NB4 (cell line): ENCODE measurements at places on chromosomes 12 and 14.

- DNase-seq: peak; percentile 6
Measured at GRCh38 chr14:61355892-61356325, 34.5 kb downstream of the PRKCH start.

DNA sequence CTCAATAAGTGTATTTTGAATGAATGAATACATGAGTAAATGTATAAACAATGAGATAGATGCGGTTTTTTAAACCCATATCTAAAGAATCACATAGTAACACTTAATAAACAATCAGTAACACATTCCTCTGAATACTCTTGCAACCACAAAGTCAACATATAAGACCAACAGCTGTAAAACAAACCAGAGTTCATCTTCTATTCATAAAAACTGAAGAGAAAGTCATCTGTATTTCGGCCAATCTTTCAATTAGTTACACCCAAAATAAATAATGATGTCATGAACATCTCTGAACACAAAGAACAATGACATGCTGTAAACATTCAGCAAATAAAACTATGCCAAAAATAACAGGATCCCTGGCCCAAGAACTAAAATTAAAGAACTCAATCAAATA is 47.2 kb downstream of the ARMH4 start:
- no peak for DNase-seq

DNA sequence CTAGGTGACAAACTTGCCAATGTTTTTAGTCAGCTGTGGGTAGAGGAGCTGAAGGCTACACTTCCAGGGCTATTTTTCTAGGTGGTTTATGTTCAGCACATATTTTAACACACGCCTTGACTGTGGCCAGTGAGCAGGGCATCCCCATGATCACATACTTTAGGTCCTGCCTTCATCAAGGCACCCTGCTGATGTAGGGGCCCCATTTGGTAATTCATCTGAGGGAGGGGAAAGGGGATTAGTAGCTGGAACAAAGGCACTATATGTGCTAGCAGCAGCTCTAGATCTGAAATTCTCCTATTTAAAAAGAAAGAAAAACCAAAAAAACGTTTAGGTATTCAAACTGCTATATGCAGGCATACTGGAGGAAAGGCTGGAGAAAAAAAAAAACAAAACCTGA is 14.5 kb downstream of the EGLN3 start:
- DNase-seq: no peak

- no peak for DNase-seq
Measured at GRCh38 chr12:3147260-3147659, 70.1 kb downstream of the TSPAN9 start.

DNA sequence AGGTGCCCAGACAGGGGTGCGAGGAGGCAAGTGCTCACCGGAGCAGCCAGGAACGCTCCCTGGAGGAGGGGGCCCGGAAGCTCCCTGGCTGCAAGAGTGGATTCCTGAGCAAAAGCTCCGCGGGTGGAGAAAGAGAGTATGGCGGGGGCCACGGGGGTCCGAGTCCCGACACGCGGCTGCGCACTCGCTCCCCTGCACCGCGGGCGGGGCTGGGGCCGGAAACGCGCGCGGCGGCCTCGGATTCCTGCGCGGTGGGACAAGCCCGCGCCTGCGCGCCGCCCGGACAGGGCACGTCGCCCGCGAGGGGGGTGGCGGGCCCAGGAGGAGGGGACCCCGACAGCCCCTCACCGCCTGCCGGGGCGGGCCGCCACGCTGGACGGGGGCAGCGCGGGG is 27.8 kb upstream of the GPR132 start:
- DNase-seq: no peak

DNA sequence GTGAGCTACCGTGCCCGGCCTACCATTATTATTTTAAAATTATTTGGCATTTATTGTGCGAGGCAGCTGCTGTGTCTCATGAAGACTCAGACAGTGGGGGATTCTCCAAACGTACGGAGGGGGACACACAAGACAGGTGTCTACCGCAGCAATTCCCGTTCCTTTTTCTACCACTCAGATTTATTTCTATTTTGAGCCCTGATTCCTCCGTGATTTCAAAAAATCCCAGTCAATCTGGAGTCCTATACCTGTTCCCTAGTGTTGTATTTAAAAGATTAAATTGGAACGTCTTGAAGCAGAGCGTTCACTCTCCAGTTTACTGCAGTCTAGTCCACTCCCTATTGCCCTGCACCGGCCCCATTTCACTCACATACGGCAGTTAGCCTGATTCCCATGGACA is 97.9 kb downstream of the AACS start:
- DNase-seq: no peak

- no peak for DNase-seq
Measured at GRCh38 chr12:76929499-76929898, 50.7 kb upstream of the CSRP2 start.
